AG09319 (cell line): ENCODE measurements at places on chromosomes 3 and 15.

GRCh38 chr3:146449076-146449475 lies 20.3 kb downstream of the PLSCR2 start:
- no peak for DNase-seq

GRCh38 chr3:17642474-17642873 lies 100.0 kb downstream of the TBC1D5 start:
- DNase-seq, result no peak

- no peak for DNase-seq
These were observed 5.9 kb downstream of the CHD2 start for GRCh38 chr15:92906020-92906419.

DNA sequence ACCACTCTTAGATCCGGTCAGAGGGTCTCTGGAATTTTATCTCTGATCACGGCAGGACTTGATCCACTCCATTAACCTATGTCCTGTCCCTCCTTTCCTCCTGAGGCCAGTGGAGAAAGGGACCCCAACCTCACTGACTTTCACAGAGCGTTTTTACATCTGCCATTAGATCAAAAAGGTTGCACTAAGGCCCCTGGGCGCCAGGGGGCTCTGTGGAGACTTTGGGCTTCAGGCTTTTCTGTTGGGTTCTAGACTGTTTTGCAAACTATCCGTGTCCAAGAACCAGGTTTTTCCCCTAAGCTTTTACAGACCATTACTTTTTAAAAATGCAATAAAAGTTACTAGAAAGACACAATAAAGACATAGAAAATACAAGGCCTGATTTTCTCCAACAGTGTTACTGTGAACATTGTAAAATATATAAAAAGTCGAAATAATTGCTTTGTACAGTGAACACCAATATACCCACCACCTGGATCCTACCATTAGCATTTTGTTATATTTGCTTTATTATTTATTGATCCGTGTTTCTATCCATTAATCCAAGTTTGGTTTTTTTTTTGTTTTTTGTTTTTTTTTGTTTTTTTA lies 159.7 kb downstream of the POLR2M start:
- DNase-seq, result no peak

- DNase-seq, result no peak
These were observed 439 bp downstream of the CTXND1 start for GRCh38 chr15:80251428-80252120.

GRCh38 chr15:70292076-70292760 lies 194.5 kb upstream of the TLE3 start:
- DNase-seq, result no peak

- DNase-seq, result no peak
These were observed 200.6 kb downstream of the XXYLT1 start for GRCh38 chr3:195070336-195070735.

DNA sequence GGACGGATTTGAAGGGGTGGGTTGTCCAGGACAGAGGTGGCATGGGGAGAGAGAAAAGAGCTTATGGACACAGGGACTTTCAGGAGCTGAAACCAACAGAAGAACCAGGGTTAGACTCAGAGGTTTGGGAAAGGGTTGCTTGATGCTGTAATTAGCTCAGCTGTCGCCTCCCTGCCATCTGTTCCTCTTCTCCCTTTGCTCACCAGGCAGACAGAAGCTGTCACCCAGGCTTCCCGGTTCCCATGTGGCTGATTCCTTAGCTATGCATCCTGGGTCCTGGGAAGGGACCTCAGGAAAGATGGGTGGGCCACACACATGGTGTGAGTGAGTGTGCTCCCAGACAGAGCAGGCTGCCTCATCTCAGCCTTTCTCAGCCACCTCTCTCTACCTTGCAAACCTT lies 14.1 kb downstream of the PTPN23 start:
- no peak for DNase-seq
